ENCODE measurements at places on chromosomes 1 and 21.
A peak's percentile ranks its signal among the peaks of the same experiment; 100 is the strongest.

GRCh38 chr1:90354704-90355103 lies 359.8 kb downstream of the ZNF326 start:
- DNase-seq = no peak

GRCh38 chr1:184836934-184837895 lies 82.6 kb upstream of the EDEM3 start:
- DNase-seq = no peak

DNA sequence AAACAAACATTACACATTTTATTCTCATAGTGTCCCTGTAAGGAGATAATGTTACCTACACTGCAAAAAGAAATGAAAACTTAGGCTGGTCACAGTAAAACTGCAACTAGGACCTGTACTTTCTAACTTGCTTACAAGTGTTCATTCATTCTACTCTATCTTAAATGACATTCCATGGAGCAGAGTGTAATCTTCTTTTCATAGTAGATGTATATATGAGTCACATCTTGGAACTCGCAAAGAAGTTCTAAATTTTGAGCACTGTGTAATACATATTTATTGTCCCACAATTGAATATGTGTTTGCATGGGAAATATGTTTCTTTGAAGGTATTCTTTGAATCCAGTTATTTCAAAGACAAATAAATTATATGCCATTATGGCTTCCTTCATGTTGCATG lies 1258.5 kb upstream of the ADGRL2 start:
- DNase-seq = peak; percentile 40

GRCh38 chr1:15758343-15758931 lies at the start of gene FBLIM1:
FBLIM1 (plus strand) TSS chr1:15758795; CDS start chr1:15764984, 6,189 bp downstream.
- no peak for DNase-seq

DNA sequence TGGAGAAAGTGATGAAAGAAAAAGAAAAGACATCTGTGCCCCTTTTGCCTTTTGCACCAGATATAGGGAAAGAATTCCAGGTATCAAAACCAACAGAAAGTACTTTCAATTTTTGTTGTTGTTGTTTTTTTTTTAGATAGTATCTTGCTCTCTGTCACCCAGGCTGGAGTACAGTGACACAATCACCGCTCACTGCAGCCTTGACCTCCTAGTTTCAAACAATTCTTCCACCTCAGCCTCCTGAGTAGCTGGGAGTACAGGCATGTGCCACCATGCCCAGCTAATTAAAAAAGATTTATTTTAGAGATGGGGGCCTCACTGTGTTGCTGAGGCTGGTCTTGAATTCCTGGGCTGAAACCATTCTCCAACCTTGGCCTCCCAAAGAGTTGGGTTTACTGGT lies 31.3 kb upstream of the IVNS1ABP start:
- DNase-seq = no peak

DNA sequence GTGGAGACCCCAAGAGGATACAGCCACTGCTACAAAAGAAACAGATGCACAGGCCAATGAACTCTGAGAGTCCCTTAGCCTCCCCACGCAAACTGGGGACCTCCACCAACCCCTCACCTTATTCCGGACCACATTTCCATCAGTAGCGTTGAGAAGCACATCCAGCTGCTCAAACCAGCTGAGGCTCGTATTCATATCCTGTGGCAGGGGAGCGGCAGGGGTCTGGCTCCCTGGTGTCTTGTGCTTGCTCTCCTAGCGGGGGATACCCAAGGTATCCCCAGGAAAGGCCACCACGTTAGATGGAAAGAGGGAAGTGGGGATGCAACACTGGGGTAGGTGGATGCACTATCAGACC lies 481 bp downstream of the CCDC163 start:
- no peak for DNase-seq

DNA sequence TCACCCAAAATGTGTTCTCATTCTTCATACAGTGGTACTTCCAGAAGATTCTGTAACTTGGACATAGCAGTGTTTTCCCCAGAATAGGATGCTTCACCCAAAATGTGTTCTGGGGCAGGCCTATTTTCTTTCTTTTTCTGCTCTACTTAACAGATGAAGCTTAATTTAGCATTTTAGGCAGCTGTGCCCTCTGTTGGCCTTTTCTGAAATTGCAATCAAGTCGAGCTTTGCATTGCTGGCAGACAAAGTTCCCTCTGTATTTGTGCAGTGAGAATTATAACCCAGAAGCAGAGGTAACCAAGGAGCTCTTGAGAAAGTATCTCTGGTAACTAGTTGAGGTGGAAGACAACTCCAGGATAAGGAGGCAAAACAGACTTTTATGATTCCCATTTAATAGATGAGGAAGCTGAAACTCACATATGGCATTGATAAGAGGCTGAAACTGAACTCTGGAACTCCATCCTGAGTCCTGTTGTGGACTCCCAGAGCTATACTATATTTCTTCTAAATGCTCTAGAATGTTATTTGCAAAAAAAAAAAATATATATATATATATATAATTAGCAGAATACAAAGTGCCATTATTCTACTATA lies 50.3 kb upstream of the L1TD1 start:
- DNase-seq = peak; percentile 52

- peak; percentile 71 for DNase-seq
Observed at GRCh38 chr1:186155594-186155993, 219.5 kb downstream of the TPR start.

- no peak for DNase-seq
Observed at GRCh38 chr1:59156051-59156450, 140.8 kb upstream of the FGGY start.

- DNase-seq = no peak
Observed at GRCh38 chr1:43396059-43396458, 6.4 kb downstream of the SZT2 start.

- no peak for DNase-seq
Observed at GRCh38 chr1:12346483-12347151, 116.8 kb downstream of the VPS13D start.

GRCh38 chr1:198423673-198424072 lies 116.8 kb downstream of the ATP6V1G3 start:
- no peak for DNase-seq

- no peak for DNase-seq
Observed at GRCh38 chr1:46039571-46040052, 92.8 kb downstream of the PIK3R3 start.

DNA sequence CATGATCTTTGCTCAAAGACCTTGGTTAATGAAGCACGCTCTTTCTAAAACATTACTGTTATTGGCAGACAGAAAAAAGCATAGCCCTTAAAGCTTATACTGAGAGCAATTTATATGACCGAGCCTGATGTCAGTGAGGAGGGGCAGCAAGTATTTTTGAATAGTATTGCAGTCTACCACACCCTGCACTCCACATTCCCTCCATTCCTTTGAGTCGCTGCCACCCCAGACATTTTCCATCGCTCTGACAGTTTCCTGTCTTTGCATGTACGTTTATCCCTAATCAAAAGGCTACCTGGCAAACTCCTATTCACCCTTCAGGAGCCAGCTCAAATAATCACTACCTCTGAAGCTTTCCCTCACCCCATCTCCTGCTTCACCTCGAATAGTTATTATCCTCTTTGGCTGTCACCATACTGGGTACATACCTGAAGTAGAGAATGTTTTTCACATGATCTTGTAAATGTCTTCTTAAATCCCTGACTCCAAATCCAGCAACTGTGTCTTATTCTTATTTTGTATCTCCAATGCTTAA lies 5.5 kb upstream of the JUN start:
- no peak for DNase-seq

DNA sequence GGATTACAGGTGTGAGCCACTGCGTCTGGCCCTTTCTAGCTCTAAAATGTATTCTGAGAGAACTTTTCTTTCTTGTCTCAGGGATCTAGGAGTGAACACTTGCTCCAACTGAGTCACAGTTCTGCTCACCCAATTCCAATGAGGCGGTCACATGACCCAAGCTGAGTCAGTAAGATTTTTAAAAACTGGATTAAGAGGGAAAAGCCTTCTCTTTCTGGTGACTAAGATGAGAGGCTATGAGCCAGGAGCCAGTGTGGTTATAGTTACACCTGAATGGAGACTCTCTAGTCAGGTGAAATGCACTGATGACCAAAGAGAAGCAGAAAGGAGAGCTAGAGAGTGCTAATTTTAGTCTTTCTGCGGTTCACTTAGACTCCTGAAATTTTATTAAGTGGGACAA lies 9.5 kb upstream of the DEPDC1 start:
- DNase-seq = no peak

- DNase-seq = no peak
Observed at GRCh38 chr1:2563205-2563604, 7.0 kb downstream of the TNFRSF14 start.

GRCh38 chr1:165857046-165857801 lies 29.8 kb downstream of the UCK2 start:
- DNase-seq = peak; percentile 40

DNA sequence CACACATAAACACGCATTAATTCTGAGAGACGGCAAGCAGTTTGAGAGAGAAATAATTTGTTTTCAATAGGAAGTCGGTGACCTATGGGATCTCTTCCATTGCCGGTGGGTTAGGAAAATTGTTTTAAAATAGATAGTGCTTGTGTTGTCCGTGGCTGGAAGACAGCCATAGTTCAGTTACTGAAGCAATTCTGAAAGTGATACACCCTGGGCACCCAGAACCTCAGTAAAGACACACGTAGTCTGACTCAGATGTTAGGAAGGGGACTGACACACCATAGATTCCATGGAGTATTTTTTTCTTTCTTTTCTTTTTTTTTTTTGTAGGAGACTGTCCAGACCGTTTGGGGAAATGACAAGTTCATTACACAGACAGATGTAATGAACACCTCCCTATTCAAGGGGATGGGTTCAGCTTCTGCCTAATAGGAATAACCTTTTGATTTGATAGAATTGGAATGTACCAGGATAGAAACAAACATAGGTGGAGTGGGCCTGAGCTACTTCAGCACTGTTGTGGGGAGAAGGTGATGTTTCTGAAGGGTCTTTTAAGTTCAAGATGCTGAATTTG lies 1.6 kb downstream of the C1orf21 start:
- DNase-seq = peak; percentile 89

GRCh38 chr1:86288586-86289147 lies 107.5 kb downstream of the ODF2L start:
- DNase-seq = no peak

DNA sequence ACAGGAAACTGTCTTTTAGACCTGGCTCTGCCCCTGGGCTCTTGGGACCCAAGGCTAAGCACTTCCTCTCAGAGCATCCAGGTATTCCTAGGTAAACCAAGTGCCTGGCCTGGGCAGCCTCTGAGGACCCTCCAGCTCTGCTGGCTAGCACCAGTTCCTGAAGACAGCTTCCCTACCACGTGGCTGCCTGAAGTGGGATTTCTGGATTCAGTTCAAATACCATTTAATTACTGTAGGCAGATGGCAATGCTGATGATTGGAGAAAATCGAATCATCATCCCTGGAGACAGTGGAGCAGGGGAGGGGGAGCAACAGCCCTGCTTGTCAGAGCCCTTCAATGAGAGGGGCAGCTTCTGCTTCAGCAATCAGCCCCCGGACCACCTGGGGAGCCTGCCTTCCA lies 11.9 kb downstream of the KIF21B start:
- no peak for DNase-seq

DNA sequence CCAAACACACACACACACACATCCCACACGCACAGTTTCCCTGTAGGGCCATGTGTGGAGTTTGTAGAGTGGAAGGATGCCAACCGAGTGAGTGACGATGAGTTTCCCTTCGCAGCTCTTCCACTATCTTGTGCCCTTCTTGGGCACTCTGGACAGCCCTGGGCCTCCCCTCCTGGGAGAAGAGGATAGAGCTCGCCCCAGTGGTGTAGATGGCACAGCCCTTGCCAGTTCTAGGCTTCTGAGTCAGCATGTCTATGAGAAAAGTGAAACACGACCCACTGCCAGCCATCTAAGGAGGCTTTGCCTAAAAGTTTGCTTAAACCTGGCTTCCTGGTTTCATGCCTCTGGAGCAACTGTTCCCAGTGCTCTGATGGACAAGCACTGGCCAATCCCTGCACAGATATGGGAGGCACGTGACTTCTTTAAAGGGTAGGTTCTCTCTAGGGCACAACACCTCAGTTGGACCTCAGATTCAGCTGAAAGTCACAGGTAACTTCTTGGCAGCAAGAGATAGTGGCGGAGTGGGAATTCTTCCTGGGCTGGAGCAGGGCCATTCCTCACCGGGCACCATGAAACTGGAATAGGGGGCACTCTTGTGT lies 195.9 kb upstream of the GALNT2 start:
- DNase-seq = no peak

- no peak for DNase-seq
Observed at GRCh38 chr1:19083081-19083480, 126.6 kb upstream of the IFFO2 start.

DNA sequence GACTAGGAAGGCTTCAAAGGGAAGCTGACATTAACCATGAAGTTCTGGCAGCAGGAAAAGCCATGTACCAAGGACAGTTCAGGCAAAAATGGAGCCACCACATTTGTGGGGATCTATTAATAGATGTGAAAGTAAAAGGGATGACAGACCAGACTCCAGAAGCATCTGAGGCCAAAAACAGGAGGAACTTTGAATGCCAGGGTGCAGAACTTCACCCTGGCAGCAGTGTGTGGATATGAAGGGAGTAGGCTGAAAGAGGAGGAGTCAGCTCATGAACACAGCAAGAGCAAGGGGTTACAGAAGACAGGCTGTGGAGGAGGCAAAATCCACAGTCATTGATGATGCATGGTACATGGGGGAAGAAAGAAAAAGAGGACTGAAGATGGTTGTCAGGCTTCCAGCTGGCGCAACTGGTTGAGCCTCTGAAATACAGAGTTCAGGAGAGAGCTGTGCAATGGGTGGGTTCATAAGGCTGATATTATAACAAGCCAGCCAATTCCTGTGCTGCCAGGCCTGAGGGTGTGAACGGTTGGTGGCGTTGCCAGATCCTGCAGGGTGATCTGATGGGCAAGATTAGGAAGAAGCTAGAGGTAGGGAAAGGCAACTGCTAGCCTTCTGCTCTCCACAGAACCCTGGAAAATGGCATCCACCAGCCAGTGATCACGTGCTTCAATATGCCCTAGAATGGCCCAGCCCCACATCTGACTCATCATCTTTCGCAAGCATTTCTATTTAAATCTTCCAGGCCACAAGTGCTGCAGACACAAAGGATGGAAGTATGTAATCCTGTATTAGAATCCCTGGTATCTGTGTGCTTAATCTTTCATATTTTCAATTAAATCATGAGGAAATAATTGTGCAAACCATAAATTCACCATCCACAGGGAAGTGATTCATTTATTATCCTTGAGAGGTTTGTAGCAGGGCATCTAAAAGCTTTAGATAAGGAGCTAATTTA lies 81.9 kb downstream of the SLC25A24 start:
- peak; percentile 65 for DNase-seq

DNA sequence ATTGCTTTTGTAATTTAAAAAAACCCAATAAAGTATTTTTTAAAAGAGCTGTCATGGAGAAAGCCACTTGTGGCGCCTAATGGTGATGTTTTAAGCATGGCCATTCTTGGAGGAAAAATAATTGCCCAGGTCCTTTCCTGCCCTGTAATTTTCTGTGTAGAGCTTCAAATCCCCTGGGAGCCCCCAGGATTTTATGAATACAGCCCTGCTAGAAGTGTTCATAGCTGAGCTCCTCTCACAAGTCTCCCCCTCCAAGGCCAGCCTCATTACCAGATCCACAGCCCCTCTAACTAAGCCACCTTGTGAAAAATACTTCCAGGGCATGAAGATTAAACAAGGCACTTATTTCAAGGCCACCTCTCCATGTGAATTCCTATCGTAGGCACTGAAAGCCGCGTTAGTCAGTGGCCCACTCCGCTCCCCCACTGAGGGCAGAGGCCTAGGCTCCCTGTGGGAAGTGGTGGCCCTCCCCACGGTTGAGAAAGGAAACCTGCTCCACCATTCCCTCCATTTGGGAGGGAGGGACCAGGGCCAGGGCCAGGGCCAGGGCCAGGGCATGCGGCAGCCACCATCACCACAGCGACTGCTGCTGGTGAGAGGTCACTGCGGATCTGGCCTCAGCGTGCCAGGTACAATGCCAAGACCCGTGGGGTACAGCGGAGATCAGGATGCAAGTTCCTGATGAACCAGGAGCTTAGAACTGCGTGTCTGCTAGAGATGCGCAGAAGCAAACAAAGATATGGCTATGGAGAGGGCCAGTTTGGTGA lies 83.1 kb downstream of the KCNN3 start:
- DNase-seq = no peak

Measured in EL (cell line).